NCI-H1105 (cell line): ENCODE measurements at places on chromosomes 5 and 9.

GRCh38 chr5:111667128-111667736, 89.8 kb downstream of the NREP start:
- DNase-seq = no peak

DNA sequence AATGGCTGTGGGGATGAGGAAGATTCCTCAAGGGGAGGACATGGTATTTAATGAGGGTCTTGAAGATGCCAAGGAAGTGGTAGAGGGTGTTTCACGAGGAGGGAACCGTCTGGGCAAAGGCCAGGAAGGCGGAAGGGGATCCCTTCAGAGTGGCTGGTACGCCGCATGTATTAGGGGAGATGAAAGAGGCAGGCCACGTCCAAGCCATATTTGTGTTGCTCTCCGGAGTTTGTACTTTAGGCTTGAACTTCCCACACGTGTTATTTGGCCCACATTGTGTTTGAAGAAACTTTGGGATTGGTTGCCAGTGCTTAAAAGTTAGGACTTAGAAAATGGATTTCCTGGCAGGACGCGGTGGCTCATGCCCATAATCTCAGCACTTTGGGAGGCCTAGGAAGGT, 1.2 kb downstream of the FXN start:
- DNase-seq = no peak

DNA sequence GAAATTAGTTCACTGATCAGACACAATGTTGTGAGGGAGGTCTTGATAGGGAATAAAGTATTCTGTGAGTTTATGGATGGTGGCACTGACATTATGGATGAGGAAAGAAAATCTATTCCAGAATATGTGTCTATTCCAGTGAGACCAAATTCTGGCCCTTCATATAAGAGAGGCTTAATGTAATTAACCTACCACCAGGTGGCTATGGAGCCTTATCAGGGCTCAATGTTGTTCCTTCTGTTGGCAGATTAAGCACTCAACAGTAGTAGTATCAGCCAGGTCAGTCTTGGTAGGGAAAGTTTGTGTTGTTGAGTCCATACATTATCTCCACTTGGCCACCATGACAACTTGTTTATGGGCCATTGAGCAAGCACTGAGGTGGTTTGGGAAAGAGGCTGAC, 41.7 kb upstream of the BARX1 start:
- DNase-seq = no peak

- DNase-seq = no peak
Observed at GRCh38 chr5:173535166-173535975, 81.1 kb downstream of the BOD1 start.

DNA sequence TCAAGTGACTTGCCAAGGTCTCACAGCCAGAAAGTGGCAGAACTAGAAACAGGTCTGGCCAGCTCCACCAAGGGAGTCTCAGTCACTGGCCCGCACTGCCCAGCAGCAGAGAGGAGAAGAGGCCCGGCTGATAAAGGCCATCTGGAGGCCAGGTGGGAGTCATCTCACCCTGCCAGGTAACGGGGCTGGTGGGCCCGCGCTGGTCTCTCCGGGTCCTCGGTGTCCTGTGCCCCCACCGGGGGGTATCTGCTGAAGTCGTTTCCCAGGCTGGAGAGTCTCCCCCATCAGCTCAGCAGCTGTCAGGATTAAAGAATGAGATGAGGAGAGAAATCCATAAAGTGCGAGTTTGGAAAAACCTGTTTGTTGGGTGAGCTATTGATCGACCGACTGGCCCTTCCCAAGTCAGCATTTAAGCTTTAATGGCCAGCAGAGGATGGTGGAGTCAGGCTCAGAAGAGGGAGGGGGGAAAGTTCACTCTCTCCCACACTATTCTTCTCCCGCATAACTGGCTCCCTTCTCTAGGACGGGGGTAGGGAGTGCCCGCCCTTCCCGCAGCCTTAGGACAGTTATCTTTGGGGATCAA, 30.3 kb downstream of the LMX1B start:
- no peak for DNase-seq

DNA sequence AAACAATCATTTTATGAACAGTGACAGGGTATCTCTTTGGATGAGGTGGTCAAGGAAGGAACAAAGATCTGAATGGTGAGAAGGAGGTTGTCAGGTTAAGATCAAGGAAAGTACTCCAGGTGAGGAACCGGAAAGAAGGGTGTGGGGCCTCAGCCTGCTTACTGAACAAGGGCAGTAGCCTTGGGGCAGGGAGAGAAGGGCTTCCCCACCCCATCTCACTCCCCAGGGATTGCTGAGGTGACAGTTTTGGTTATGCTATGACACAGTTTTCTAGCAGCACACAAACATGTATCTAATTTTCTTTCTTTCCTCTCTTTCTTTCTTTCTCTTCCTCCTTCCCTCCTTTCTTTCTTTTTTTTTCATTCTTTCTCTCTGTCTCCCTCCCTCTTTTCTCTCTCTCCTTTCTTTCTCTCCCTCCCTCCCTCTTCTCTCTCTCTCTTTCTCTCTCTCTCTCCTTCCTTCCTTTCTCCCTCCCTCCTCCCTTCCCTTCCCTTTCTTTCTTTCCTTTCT, 4.1 kb upstream of the HDHD3 start:
- no peak for DNase-seq

DNA sequence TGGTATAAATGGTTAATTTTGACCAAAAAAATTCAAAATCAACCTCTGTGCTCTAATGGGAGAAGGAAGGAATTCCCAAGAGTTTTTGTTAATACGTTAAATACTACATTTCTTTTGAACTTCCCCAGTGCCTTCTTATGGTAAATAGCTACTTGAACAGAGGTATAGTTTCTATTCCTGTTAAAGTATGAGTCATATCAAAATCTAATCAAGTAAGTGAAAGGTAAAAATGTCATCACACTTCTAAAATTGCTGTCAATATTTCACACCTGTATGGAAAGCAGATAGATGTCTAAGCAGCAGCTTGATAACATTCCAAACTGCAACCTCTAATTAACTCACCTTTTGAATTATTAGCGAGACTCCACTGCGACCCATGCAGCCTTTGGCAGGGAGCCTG, 214.1 kb upstream of the MEF2C start:
- DNase-seq = peak; percentile 22

GRCh38 chr9:24071716-24072115, 245.7 kb upstream of the ELAVL2 start:
- no peak for DNase-seq

DNA sequence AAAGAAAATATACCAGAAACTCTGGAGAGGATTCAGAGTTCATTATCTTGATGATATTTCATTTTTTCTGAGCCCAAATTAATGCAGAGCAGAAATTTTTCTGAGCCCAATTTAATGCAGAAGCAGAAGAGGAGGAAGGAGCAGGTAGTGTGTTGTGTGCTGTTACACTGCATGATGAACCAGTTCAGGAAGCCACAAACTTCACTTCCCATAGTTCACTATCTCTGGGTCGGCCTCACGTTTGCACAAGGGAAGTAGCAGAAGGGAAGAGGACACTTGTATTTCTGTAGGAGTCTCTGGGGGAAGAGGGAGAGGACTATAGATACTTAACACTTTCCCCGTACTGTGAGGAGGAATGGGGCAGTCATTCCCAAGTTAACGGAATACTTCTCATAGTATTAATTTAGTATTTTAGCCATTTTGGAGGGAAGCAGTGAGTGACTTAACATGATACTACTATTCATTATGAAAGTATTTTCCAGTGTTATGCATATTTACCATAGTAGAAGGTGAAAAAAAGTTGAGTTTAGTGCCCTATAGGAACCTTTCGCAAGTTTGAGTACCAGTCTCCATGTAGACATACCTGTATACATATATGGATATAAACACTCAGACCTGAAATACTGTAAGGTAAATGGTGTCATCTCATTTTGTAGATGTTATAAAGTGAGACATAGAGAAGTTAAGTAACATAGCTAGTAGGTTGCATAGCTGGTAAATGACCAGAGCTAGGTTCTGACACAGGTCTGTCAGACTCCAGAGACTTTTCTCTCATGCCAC, 30.0 kb downstream of the XPA start:
- DNase-seq = no peak

DNA sequence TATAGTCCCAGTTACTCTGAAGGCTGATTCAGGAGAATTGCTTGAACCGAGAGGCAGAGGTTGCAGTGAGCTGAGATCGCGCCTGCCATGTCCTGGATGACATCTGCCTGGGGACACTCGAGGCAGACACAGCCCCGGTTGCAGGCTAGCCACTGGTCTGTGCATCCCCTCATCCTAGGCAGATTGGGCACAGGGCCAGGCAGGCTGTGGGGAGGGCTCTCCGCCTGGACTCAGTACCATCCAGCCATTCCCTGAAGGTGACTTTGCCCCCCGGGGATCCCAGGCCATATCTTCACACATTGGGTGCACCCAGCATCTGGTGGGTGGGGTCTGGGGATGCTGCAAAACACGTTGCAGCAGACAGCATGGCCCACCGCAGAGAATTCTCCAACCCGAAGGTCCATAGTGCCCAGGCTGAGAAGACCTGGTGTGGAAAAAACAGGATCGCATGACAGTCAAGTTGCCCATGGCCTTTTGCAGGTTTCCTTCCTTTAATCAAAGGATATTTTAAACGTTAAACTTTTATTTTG, 50.9 kb upstream of the SUSD3 start:
- DNase-seq = no peak

GRCh38 chr9:89038382-89039103, 47.3 kb downstream of the S1PR3 start:
- DNase-seq = no peak

DNA sequence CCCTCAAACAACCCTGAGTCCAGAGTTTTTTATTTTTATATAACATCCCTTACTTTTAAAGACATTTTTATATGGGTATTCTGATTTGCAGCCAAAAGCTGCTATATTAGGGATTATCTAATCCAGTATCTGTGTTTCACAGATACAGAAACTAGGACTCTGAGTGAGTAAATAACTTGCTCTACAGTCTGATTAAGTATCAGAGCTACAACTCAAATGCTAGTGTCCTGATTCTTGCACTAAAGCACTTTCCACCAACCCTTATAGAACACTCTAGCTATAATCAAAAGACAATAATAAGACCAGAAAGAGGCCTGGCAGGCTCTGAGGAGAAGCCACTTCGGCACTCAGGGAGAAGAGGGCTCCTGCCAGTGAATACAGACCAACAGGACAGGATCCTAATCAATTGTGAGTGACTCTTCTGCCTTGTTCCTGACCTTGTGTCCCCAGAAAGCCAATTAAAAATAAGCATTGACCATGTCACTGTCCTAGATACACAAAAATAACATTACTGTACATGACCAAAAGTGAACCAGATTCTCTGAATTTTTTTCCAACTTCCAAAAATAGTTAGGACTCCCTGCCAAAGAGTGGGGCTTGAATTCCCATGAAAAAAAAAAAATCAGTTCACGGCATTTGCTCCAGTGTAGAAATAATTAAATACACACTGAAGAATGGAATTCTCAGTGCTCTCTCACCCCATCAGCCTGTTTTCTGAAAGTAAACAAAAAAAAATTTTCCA, 63.6 kb upstream of the MAP3K1 start:
- DNase-seq = no peak

GRCh38 chr5:88678770-88679381, 204.1 kb downstream of the MEF2C start:
- no peak for DNase-seq

DNA sequence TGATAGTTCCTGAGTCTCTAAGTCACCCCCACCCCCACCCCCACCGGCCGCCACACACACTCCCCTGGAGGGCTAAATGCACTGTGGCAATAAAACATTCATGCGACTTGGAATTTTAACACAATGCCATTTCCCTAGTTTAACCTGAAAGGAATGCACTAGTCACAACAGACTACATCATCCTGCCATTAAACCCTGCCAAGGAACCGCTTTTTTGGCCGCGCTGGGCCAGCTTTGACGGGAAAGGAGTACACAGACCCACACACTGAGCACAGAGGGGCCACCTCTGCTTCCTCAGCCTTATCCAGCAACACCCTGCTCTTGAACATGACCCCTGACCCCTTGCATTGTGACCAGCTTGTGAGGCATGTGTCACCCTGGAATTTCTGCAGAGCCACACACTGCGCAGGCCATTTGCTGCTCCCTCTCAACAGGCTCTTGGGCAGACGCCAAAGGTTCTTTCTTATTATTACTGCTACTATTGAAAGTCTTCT, 165.3 kb downstream of the BNC2 start:
- no peak for DNase-seq

- peak; percentile 7 for DNase-seq
Observed at GRCh38 chr5:52787600-52788504, at the start of the genes ITGA1 and PELO. Gene ITGA1, plus strand, starts transcription at chr5:52787916. Its CDS starts 438 bp downstream, at chr5:52788354. Gene PELO, plus strand, starts transcription at chr5:52787916. Its CDS starts 12,479 bp downstream, at chr5:52800395.

- DNase-seq = no peak
Observed at GRCh38 chr5:172549696-172550095, 91.4 kb upstream of the NEURL1B start.

GRCh38 chr9:85157772-85158171, 488.2 kb downstream of the NTRK2 start:
- no peak for DNase-seq

DNA sequence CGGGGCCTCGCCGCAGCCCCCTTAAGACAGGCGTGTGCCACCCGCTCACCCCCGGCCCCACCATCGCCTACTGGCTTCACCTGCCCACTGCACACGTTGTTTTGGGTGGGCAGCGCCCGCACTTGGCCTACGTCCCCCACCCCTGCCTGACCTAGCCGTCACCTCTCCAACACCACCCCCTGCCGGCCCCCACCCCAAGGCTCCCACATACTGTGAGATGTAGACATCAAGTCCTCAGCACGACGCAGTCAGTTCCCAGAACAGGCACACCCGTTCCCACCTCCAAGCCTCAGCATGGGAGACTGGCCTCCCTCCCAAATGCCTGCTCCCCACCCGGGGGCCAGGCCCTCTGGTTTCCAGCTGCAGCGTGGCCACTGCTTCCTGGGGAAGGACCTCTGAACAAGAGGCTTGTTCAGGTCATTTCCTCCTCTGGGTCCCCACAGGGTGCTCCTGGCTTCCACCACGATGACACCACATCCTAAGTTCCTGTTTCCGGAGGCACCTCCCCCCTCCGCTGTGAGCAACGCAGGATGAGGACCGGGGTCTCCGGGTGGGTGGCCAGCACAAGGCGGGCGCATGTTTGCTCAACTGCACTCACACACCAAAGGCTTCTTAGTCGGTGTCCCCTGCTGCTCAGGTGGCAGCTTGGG, 11.3 kb downstream of the DBN1 start:
- DNase-seq = no peak

DNA sequence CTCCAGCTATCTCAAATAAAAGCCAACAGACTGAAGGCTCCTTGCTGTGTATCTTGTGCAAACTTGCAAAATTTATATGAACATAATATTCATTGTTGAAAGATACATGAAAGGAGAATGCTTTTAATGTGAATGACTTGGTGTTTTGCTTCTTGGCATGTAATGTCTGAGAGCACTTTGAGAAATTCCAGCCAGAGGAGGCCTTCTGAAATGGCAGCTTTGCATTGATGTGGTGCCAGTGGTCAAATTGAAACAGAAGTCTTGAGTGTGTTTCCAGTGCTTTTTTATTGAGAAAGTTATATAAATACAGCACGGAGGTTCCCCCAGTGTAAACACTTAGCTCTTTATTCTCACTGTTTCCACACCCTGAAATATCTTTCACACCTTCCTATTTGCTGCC, 182.1 kb downstream of the ADCY2 start:
- DNase-seq = no peak
